ENCODE measurements at places on chromosomes 3 and 15.

DNA sequence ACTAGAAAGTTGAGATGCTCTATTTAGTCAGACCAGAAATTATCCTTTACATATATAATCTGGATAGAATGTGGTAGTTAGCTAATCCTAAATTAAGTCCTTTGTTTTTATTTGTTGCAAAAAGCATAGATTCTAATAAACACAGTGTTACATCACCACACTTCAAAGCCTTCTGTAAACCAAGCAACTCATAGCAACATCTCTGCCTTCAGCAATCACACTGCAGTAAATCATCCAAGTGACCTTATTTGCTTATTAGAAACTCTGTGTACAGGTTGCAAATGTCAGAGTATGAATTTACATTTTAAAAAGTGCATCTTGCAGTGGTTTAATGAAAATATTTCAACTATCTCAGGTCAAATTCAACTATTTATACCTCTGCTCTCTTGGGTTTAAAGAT, 242.5 kb downstream of the GBE1 start:
- no peak for DNase-seq

GRCh38 chr3:72306800-72307341, 521.9 kb upstream of the PROK2 start:
- DNase-seq = peak; percentile 78

GRCh38 chr15:84750583-84751092, 2.2 kb downstream of the ZNF592 start:
- DNase-seq = no peak

DNA sequence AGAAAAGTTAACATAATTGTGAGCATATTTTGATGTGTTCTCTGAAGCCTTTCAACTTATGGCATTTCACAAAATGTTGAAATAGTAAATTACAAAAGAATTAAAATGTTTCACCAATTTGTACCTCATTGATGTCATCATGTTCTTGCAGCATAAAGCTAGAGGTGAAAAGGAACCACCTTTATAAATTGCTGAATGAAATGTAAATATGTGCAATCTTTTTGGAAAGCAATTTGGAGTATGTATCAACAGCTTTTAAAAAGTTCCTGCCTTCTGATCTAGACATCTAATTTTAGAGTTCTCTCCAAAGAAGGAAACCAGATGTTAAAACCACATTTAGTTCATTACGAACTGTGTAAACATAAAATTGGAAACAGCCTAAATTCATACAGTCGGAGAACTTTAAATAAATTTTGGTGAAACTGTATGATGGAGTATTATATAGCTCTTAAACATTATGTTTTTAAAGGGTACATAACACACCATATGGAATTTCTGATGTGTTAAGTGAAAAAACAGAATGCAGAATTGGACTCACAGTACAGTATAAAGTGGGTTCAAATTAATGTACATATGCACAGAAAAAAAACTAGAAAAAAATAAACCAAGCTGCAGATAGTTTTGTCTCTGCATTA, 311.2 kb upstream of the NAALADL2 start:
- DNase-seq = no peak

- DNase-seq = no peak
Measured at GRCh38 chr3:151426341-151426657, 34.6 kb downstream of the IGSF10 start.

GRCh38 chr15:43948691-43949325, 122.0 kb downstream of the WDR76 start:
- DNase-seq = no peak

DNA sequence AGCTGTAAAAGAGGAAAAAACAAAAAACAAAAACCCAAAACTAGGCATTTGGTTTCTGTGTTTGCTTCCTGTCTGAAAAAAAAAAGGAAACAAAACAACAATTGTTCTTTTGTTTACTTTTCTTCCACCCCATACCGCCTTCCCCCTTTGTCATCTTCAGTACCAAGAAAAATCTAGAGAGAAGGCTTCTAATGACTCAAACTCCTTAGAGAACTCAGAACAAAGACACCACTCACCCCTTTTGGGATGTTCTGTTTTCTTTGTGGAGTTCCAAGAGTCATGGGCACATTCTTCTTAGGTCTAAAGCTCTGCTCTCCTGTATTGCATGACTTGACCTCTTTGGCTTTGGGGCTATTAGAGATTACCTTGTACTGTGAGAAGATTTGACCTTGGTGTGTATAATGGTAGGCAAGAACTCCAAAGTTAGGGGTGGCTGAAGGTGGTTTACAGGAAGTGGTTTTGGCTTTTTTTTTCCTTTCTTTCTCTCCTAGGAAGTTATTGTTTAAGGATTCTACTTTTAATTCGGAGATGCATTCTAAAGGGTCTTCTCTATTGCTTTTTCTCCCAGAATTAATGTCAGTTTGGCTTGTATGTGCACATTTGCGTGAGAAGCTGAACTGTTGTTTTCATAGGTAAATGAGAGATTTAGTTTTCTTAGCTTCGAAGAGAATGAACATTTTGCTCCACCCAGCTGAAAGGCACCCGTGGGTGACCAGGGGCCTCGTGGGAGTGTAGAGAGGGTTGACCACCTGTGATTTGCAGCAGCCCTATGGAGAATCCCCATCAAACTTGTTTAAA, 39.5 kb upstream of the ZBTB20 start:
- no peak for DNase-seq

DNA sequence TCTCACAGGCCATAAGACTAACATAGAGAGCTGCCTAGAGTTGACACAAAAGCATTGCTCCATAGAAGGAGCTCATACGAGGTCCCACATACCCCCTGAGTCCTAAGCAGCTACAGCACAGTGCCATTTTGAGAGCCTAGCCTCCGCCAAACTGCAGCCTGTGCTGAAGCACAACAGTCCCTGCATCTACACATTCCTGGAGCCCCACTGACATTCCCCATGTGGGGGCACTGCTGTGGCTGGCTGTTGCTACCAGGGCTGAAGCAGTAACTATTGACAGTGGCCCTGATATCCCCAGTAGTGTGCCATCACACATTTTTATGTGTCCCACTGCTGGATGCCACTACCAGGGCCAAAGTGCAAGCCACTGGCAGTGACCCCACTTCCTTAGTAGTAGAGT, 80.3 kb downstream of the CERS3 start:
- DNase-seq = no peak

DNA sequence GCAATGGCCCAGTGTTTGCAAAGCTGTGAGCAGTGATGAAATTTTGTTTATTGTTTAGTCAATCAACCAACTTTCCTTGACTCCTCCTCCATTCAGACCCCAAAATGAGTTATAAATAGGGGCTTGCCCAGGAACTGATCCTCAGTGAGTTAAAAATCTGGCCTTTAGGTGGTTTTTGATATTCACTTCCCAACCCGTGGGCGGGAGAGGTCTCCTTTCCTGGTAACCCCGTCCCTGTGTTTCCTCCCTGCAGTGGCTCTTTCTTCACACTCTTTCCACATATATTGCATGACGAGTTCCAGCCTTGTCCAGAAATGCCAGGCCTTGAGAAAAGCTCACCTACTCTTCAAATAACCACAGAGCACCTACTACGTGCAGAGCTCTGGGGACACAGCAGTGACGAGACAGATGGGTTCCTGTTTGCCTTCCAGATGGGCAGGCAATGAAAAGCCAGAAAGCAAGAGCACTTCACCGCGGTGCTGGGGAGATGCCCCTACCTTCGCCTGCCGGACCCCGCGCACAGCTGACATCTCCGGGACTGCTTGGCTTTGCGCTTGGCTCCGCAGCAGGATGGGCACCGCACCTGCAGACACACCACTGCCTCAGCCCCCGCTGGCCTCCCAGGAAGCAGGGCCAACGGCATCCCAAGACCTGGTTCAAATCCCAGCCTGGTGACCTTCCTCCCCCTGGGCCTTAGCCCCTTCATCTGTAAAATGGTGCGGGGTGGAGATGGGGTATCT, 17.2 kb downstream of the SSUH2 start:
- no peak for DNase-seq
